Left lobe of liver (tissue), 2 donors: ENCODE measurements at places on chromosomes 7 and 10. TPM values are rescaled to one million over a fixed set of nuclear protein-coding genes. Genes with fewer than 3 reads are reported as not detected.

GRCh38 chr10:24465124-24465874, 256.4 kb downstream of the KIAA1217 start:
- DNase-seq: peak; percentile 66

GRCh38 chr10:13241613-13242012, 7.4 kb upstream of the UCMA start:
- DNase-seq: no peak

GRCh38 chr7:149293946-149294633, 32.1 kb downstream of the ZNF783 start:
- no peak for DNase-seq

DNA sequence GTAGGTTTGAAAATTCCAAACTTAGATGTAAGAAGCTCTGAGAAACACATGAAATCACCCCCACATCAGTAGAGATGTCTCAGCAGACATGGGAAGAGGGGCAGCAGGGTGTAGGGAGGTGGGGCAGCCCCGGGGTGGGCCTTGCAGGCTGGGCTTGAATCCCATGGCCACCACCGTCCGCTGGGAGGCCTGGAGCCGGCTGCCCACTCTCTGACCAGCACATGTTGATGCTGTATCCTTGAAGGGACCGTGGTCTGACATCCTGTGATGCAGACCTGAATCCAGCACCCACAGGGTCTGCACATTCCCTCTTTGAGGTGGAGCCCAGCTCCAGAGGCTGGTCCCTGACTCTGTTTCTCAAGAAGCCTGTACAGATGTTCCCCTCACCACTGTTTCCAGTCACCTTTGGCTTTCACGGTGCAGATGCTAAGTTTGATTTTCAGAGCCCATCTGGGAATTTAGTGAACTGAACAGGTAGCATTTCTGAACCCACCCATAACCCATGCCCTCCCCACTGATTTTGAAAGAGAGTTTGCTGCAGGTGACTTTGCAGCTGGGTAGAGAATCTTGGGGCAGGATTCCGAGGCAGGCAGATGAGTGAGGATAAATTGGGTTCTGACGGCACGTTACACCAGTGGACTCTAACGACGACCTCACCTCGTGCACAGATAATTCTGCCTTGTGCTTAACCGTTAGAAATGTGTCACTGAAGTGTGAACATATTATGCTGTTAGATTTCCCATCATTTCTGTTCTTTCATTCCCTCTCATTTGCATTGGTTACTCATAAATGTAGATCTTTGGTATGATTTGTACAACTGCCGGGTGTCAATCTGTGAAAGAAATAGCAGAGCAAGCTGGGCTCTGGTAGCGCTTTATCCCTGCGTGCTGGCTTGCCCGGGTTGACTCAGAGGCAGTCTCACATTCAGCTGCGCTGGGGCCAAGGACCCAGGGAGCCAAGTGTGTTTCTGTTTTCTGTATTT, 45.7 kb downstream of the IKZF1 start:
- DNase-seq: no peak

FAM20C gene
- 72.2 TPM for total RNA-seq

DNA sequence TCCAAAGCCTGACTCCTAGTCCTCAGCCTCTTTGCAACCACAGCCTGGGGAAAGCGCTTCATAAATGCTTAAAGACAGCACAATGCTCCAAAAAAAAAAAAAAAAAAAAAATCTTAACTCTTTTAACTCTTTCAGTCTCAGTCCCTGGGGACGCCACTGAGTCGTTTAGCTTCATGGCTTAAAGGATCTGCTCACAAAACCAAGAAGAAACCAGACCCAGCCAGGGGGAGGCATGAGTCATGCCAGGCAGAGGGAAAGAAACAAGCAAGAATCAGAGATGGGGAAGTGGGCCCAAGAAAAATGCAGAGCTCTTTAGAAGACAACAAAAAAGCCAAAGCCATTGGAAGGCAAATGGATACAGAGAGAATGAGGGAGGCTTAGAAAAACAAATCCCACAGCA, 32.5 kb upstream of the DOCK1 start:
- no peak for DNase-seq

DNA sequence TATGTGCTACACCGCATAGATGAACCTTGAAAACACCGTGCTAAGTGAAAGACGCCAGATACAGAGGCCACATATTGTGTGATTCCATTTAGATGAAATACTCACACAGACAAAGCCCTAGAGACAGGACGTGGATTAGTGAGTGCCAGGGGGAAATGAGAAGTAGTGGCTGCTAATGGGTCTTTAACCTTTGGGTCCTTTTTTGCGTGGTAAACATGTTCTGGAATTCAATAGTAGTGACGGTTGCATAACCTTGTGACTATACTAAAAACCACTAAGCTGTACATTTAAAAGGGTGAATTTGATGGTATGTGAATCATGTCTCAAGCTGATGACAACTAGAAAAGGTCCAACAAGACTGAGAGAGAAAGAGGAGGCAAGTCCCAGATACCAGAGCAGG, 15.6 kb downstream of the SMKR1 start:
- no peak for DNase-seq

- no peak for DNase-seq
Observed at GRCh38 chr7:12694817-12695216, 7.4 kb downstream of the ARL4A start.

VWA2 gene
- total RNA-seq: 0.05 TPM

TSPAN12 gene
- 15.1 TPM for total RNA-seq

GRCh38 chr7:117012284-117012683, 59.0 kb downstream of the ST7 start:
- DNase-seq: no peak

SPDYE2 gene
- total RNA-seq: not detected

DNA sequence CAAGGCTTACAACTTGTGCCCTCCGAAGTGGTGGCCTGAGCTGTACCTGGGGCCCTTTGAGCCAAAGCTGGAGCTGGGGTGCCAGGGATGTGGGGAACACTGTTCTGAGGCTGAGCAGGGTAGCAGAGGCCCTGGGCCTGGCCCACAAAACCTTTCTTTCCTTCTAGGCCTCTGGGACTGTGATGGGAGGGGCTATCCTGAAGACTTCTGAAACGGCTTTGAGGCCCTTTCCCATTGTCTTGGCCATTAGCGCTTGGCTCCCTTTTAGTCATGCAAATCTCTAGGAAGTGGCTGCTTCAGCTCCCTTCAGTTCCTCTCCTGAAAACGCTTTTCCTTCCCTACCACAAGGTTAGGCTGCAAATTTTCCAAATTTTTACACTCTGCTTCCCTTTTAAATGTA, 16.8 kb upstream of the CRYGN start:
- DNase-seq: no peak

DNA sequence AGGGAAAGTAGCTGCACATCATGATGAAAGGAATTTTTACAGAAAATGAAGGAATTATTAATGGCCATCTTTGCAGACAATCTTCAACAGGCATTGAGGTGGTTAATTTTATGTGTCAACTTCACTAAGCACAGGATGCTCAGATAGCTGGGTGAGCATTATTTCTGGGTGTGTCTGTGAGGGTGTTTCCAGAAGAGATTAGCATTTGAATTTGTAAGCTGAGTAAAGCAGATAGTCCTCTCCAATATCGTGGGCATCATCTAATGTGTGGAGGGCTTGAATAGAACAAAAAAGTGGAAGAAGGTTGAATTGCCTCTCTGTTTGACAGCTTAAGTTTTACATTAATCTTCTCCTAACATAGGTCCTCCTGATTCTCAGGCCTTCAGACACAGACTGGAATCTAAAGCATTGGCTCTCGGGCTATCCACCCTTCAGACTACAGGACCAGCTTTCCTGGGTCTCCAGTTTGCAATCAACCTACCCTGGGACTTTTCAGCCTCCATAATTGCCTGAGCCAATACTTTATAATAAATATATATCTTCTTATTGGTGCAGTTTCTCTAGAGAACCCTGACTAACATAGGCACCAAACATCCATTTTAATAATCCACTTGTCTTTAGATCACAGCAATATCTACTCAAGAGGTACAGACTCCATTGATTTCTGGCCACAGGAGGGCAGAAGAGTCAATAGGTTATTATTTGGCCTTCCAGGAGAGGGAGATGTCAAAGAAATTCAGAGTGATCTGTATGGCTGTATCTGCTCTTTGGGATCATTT, 10.5 kb upstream of the CRPPA start:
- no peak for DNase-seq

AKR1C2 gene
- 1,010 TPM for total RNA-seq

CYP3A4 gene
- 1,005 TPM for total RNA-seq
